Stimulated activated naive CD8-positive, alpha-beta T cell treated with anti-CD3 and anti-CD28 coated beads, Interleukin-15, amount 100 ng/mL, for 72 hours (primary cell): ENCODE measurements at places on chromosomes 5 and 9.

DNA sequence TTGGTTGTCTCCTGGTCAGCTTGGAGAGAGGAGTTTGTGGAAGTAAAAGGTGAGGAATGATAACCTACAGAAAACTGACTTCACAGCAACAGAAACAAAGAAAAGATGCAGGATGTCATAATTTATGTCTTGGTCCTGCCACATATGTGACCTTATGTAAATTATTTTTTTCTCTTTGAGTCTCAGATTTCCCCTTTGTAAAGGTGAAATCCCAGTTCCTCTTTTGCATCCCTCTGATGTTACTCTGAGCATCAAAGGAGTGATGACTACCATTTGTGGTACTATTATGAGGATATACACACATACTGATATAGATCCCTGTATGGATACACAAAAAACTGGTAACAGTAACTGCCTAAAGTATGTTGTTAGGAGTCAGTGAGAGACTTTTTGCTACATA, 1.4 kb upstream of the THG1L start:
- DNase-seq: no peak

DNA sequence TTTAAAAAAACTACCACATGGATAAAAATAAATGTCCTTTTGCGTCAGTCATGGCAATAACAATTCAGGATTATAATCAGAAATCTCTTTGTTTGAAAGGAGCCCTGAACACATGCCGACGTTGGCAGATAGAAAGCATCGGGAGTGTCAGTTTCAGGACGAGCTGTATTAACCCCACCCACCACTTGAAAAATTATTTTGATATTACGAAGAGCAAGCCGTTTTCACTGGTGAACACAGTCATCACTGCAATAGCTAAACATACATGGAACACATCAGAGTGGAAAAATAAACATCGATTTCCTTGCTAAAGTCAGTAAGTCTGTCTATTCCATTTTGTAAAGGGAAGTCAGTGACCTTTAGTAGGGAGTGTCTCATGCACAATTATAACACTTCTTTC, 266.4 kb upstream of the FBXL7 start:
- no peak for DNase-seq

DNA sequence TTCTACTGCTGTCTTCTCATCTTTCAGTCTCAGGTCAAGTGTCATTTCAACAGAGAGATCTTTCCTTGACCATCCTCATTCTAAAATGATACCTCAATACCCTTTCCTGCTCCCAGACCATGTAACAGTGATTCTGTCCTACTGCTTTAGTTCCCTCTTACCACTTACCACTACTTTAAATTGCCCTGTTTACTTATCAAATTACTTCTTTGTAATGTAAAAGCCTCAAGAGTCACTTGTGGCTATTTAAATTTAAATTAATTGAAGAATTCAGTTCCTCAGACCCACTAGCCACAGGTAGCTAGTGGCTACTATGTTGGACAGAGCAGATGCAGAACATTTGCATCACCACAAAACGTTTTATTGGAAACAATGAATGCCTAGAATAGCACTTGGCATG, 217.3 kb downstream of the ADAMTS6 start:
- DNase-seq: no peak

- no peak for DNase-seq
These were observed 50.1 kb upstream of the N4BP3 start for GRCh38 chr5:178063277-178063676.

DNA sequence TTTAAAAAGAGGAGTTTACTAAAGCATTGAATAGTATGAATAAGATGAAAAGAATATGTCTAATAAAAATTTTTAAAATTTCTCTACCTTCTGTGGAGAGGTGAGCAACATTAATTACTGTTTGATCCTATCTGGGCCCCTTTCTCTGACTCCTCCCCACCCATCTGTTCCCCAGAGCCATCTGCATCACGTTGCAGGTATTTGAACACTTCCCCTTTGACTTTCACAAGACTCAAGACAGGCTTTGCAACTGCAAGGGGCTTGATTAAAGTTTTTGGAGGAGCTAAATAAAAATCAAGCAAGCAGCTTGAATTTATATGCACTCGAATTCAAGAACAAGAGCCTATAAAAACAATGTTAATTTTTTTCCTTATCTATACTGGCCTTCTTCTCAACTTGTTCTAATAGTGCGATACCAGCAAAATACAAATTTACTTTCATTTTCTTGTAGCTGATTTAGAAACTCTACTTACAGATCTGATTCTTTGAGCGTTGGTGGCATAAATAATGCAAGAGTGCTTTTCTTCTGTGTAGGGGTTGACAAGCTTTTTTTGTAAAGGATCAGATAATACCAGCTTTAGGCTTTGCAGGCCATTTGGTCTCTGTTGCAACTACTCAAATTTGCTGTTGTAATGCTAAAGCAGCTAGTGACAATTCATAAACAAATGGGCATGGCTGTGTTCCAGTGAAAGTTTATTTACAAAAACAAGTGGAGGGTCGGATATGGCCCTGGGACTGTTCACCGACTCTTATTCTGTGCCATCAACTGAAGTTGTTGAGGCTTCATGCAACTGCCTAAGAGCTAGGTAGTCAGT, 21.2 kb downstream of the TXNDC8 start:
- no peak for DNase-seq

DNA sequence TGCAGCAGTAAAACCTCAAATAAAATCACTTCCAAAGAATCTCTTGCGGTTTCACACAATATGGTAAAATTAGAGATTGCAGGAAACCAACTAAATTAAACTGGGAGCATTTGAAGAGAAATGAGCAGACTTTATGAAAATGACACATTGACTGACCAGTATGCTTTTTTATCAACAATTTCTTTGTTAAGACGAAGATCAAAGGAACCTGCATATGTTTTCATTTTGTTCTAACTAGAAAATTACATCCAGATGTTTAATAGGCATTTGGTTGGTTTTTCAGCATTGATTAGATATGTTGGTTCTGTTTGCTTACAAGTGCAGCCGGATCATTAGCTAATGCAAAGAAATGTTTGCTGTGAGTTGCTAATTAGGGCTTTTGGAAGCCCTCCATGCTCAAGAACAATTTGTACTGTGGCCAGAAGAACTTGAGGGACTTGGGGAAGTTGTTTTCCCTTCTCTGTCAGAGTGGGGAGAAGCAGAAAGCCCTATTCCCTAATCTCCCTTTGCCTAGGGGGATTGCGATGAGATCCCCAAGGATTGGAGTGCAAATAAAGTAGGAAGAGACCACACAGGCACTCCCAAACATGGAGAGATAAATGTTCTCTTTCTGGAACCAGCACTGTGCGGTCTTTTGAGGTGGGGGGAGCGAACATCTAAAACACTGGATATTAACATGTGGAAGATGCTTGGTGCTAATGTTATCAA, 4.5 kb upstream of the TLE1 start:
- DNase-seq: no peak

DNA sequence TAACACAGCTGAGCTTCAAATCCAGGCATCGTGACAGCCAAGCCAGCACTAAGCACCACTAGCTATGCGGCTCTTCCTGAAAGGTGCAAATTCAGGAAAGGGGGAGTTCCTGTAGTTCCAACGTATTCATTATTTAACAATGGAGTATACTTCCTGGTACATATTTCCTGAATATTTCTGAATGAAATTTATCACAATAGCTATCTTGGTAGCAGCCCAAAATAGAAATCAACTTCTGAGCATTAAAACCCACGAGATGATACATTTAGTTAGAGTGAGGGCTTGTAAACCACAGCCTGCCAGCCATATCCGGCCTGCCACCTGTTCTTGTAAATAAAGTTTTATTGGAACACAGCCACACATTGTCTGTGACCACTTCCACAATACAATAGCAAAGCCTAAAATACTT, 109.7 kb upstream of the RETREG1 start:
- peak; percentile 31 for DNase-seq

GRCh38 chr5:139141446-139142204, 56.5 kb downstream of the SIL1 start:
- no peak for DNase-seq

- DNase-seq: no peak
These were observed 183.6 kb downstream of the AOPEP start for GRCh38 chr9:94909965-94910730.

- no peak for DNase-seq
These were observed 139.0 kb downstream of the FAM114A2 start for GRCh38 chr5:153899746-153900145.

- no peak for DNase-seq
These were observed 71.6 kb downstream of the GCNT1 start for GRCh38 chr9:76530458-76531110.

GRCh38 chr9:123339666-123340510, 16.1 kb upstream of the CRB2 start:
- peak; percentile 73 for DNase-seq

GRCh38 chr9:136318111-136318775, 9.1 kb upstream of the GPSM1 start:
- no peak for DNase-seq

GRCh38 chr9:116450378-116451139, 236.5 kb upstream of the TRIM32 start:
- DNase-seq: no peak

DNA sequence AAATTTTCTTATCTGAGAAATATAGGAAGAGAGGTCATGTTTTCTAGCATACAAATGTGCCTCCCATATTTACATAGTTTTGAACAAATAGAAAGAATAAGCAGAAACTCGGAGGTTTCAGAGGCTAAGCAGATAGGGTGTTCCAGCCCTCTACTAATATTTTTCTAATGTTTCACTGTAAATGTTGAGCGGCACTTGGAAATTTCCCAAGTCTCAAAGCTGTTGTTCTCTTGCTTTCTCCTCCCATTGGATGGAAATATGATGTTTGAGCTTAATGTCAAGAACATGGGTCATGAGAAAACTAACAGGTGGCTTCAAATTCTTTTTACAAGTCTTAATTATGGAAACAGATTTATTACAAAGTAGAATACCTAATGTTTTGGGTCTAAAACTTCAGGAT, 5.1 kb downstream of the SPINK1 start:
- no peak for DNase-seq

DNA sequence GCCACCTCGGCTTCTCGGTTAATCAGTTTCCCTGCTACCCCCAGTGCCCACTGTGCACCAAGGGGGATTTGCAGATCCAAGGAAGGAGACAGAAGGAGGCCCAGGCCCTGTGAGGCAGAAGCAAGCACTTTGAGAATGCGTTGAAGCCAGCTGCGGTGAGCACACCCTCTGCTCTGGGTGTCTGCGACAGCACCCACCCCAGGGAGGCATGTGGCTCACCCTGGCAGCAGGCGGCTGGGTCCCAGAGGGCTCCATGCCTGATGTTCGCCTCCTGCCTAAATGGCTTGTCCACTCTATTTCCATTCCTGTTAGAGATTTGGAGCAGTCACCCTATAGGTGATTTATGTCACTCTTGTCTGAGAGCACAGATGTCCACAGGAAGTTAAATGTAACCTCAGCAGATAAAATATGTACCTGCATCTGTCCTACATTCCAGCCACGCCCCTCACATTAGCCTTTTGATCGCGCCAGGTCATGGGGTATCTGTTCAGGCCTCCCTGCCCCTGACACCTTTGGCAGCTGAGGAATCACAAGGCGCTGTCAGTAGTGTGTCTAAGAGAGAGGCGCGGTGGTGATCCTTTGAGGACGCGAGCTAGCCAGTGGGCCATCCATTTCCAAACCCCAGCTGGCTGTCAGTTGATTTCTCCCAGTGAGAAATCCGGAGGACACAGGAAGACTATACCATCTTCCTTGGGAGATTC, 28.1 kb downstream of the PTGES2 start:
- no peak for DNase-seq

- DNase-seq: no peak
These were observed 3.9 kb downstream of the FABP6 start for GRCh38 chr5:160233215-160233614.

GRCh38 chr5:308672-309271, 12.7 kb upstream of the AHRR start:
- peak; percentile 5 for DNase-seq

DNA sequence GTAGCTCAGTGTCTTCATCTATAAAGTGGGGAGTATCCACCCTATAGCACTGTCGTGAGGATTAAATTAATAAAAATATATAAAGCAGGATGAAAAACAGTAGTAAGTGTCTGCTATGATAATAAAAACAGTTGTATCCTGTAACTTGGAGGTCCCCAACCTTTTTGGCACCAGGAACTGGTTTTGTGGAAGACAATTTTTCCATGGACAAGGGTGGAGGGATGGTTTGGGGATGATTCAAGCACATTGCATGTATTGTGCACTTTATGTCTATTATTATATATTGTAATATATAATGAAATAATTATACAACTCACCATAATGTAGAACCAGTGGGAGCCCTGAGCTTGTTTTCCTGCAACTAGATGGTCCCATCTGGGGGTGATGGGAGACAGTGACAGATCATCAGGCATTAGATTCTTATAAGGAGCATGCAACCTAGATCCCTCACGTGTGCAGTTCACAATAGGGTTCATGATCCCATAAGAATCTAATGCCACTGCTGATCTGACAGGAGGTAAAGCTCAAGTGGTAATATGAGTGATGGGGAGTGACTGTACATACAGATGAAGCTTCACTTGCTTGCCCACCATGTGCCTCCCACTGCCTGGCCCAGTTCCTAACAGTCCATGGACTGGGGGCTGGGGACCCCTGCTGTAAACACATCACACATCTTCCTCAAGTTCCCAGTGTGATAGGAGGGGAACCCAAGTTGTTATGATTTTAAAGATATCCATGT, 177.4 kb upstream of the DAPK1 start:
- DNase-seq: no peak

- no peak for DNase-seq
These were observed 305.7 kb downstream of the ACTL7B start for GRCh38 chr9:108550106-108550505.

- no peak for DNase-seq
These were observed 236.2 kb upstream of the NFIL3 start for GRCh38 chr9:91659529-91660495.

DNA sequence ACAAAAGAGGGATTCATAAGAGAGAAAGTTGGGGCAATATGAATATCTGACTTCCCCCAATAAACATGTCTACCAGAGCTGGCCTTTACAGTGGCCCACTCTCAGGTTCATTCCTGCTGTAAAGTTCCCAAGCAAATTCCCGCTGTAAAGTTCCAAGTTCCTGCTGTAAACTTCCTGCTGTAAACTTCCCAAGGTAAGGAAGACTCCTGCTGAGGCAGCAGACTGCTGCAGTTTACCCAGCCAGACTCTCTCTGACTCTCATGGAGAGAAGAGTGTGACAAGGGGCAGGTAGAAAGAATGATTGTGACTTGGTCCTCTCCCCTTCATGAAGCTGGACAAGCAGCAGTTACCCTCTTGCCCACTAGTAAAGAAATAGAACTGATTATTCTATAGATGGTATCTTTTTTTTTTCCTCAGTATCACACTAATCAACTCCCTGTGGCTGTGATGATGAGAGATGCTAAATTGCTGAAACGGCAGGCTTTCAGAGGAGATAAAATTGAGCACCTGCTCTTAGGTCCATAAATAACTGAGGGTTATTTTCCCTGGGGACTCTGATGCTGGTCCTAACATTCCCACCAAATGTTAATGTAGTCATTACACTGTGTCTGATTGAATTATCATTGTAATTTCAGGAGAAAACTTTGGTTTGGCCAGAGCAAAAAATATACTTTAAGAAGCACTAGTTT, 220.4 kb downstream of the PARP8 start:
- DNase-seq: no peak

DNA sequence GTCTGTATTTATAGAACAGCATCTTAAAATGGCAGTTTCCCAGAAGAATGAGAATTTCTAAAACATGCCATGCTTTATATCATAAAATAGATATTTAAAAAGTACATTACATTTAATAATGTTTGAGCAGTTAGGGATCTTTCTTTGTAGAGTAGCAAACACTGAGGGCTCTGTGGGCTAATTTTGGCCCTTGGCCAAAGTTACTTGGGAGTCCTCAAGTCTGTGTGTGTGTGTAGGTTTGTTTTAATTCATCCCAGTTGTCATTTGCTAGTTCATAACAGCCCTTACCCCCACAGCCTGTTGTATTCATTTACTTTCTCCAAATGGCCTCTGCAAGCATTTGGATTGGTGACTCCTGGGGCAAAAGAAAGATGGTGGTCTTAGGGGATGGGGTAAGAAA, 576.4 kb upstream of the SGCD start:
- DNase-seq: no peak
